ENCODE measurements at places on chromosomes 13 and 19.

DNA sequence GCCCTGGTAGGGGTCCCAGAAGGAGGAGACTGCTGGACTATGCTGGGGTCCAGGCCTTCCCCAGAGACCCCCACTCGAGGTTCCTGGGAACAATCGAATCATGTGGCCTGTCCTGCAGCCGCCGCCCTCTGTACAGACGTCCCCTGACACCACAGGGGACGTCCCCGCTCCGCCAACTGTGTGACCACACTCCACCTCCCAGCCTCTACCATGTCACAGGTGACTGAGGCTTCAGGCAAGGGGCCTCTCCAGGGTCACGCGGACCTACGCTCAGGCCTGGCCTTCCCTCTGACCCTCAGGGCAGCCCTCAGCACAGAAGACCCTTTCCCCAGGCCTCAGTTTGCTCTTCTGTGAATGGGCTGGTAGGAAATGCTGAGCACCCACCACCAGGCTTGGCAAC, 13.1 kb upstream of the TMEM161A start:
- no peak for DNase-seq

GRCh38 chr13:105894697-105895096, 640.8 kb downstream of the EFNB2 start:
- no peak for DNase-seq

DNA sequence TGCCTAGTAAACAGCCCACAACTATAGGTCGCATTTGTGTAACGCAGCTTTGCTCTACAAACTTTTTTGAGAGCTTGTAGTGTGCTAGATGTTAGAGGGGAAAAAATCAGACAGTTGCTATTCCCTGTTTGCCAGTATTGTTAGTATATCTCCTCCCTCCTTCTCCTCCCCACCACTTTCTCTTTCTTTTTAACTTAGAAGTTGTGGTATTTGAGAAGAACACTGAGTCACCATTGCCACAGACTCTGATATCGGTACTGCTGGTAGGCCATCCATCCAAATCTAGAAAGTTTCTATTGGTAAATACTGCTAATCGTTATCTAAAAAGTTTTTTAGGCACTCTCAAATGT, 666 bp downstream of the POMP start:
- no peak for DNase-seq

GRCh38 chr13:79413521-79413920, 7.5 kb upstream of the RBM26 start:
- DNase-seq = no peak

- no peak for DNase-seq
Measured at GRCh38 chr19:1924320-1924961, 16.5 kb upstream of the CSNK1G2 start.

GRCh38 chr13:102707467-102707866, 12.6 kb upstream of the METTL21C start:
- no peak for DNase-seq

GRCh38 chr19:5154129-5154798, 185.4 kb downstream of the KDM4B start:
- no peak for DNase-seq

DNA sequence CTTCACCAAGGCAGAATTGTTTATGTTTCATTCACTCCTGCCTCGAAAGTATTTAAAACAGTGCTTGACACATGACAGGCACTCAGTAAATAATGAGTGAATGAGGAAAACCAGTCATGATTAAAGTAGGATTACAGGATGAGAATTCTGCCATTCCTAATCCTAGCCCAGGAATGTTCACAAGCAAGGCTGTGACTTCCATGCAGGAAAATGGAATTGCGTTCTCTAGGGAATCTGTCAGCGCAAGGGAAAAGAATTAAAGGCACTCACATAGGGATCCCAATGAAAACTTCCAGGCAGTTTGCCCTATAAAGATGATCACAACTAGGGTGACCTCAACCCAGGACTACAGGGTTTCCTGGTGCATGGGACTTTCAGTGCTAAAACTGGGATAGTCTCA, 143.4 kb downstream of the CYSLTR2 start:
- no peak for DNase-seq

DNA sequence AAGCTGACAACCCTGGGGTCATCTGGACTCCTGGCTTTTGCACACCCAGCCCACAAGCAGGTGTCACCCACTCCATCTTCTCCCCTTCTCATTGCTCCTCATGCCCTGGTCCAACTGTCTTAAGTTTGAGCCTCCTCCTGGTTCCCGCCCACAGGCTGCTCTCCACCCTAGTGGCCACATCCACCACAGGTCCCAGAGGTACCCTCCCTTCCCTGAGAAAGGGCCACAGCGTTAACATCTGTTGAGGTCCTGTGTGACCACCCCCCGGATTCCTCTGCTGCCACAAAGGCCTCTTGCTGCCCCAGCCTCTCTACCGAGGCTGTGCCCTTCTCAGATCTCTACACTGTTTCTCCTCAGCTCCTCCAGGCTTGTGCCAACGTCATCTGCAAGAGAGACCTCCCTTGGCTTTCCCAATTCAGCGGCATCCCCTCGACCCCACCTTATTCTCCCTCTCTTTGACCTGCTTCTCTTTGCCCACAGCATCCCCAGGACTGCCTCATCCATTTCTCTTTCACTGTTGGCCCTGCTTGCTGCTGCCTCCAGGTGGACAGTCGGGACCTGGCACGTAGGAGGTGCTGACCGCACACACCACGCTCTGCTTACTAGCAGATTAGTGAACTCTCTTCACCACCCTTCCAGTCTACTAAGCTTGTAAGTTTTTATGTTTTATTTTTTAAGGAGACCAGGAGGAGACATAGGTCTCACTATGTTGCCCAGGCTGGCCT, 33.3 kb downstream of the SUGP2 start:
- no peak for DNase-seq

- DNase-seq = no peak
Measured at GRCh38 chr13:99661791-99662190, 160.5 kb downstream of the TM9SF2 start.

DNA sequence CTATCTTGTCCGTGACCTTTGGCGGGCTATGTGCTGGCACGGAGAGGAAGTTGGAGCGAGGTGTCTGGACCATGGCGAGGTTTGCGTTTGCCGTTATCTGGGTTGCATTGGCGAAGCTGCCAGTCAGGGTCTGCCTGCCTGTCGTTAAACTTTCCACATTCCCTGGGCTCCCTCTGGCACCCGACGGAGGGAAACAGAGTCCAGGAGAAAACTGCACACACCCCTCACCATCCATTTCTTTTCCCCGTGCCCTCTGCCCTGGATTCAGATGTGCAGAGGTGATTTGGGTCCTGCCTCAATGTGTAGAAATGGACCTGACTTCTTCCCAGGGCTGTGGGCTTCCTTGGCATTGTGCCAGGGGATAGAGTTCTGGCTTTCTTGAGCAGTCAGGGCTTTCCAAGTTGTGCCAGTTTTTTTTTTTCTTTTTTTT, 142.4 kb downstream of the URI1 start:
- no peak for DNase-seq

DNA sequence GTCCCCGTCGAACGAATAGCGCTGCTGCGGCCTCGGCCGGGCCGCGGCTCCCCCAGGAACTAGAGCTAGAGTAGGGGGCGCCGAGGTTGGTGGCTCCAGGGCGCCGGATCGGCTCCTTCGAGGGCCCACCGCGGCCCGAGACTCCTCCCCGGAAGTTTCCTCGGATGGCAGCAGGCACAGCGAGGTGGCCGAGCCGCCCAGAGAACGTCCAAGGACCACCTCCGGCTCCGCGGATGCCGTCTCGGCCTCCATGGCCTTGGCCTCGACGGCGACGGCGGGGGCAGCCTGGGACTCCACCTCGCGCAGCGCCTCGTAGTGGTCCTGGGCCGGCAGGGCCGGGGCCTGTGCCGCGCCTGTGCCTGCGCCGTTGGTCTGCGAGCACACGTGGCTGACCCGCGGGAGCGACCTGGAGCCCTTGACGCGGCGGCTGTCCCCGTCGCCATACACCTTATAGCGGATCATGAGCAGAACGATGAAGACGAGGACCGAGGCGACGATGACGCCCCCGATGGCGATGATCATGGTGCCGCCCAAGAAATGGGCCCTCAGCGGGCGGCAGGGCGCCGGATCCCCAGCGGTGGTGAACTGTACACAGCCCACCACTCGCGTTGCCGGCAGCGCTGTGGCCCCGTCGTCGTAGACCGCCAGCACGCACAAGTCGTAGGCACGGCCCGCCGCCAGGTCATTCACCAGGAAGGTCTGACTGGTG, 11.8 kb downstream of the IFNL1 start:
- DNase-seq = no peak

- no peak for DNase-seq
Measured at GRCh38 chr19:29524201-29524911, 1.4 kb upstream of the VSTM2B start.

DNA sequence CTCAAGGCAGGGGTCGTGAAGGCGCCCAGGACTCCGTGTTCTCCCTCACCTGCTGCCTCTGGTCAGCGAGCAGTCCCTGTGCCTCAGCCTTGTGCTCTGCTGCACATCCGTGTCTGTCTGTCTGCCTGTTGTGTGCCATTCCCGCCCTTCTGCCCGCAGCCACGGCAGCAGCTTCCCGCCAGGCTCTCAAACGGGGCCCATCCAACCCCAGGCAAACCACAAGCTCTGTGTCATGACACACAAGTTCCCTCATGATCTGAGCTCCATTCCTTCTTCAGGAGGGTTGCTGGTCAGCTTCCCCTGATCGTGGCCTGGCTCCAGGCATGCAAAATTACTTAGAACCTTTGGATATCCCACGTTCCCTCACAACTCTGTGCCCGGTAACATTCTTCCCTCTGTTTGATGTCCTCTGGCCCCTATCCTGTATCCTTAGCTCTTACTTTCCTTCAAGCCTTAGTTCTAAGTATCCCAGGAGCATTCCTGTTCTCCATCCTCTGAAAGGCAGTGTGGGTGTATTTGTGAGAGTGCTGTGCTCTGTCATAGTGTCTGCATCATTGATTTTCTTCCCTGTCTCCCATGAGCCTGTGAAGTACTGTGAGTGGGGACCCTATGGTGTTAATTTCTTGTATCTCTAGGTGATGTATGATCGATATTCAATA, 3.2 kb downstream of the GPR183 start:
- DNase-seq = no peak

- peak; percentile 90 for DNase-seq
Measured at GRCh38 chr19:58150328-58150921, at the start of gene ZNF329. ZNF329 (minus strand) TSS chr19:58150789; CDS start chr19:58129503, 21,286 bp downstream.

GRCh38 chr13:69391756-69392155, 715.9 kb upstream of the ATXN8OS start:
- peak; percentile 22 for DNase-seq

DNA sequence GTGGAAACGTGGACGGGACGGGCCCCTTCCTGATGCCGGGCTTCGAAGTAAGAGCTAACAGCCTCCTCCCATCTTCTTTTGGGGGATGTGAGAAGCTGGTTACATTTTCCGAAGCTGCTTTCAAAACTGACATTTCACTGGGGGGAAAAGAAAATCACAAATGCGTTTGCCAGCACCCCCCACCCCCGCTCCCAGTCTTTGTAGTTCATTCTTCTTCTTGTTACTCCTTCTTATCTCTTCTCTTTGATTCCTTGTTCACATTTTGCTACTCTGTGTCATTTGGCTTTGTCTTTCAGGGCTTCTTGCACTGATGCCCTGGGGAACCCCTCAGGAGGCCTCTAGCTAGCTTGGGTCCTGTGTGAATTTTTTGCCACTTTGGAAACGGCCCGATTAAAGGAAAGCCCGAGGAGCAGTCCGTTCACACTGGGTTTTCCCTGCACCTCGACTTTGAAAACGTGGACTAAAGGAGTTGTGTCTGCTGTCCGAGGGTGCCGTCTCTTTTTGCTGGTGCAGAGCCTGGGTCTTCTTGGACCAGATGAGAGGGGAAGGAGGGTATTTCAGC, 1.3 kb downstream of the CARM1 start:
- no peak for DNase-seq

- DNase-seq = no peak
Measured at GRCh38 chr19:16349551-16350152, 25.0 kb downstream of the KLF2 start.

- no peak for DNase-seq
Measured at GRCh38 chr19:2816641-2817040, 3.0 kb upstream of the ZNF554 start.

DNA sequence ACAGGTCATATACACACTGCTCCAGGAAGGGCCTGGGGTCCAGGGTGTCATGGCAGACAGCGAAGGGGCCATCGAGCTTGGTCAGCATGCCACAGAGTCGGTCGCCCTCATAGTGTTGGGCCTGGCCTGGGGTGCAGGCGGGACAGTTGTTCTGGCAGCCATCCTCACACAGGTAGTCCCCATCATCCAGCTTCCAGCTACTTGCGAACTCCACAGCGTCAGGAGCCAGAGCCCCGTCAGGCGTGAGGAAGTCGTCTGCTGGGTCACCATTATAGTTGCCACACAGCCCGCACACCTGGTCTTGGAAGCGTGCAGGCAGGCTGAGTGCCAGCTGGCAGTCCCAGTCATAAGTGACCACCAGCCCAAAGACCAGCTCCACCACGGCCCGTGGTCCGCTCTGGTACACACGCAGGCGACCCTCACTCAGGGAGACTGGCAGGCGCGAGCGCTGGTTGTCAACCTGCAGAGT, 16.2 kb downstream of the FCGBP start:
- no peak for DNase-seq

GRCh38 chr13:108681986-108682575, 52.7 kb downstream of the MYO16 start:
- DNase-seq = no peak

DNA sequence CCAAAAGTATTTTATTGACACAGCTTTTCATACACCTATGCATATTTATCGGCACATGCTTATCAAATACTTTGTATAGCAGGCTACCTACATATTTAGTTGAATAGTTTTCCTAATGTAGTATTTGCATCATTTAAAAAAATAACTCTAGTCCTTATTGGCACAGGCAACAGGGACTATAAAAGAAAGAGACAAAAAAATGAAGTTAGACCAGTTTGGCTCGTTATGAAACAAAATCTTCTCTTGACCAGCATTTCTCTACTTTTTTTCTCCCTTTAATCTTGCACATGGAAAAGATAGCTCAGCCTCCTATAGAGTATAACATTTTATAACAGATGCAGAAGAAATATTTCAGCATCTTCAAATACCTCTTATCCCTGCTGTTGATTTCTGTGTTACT, 794.8 kb upstream of the MIR17HG start:
- DNase-seq = no peak

DNA sequence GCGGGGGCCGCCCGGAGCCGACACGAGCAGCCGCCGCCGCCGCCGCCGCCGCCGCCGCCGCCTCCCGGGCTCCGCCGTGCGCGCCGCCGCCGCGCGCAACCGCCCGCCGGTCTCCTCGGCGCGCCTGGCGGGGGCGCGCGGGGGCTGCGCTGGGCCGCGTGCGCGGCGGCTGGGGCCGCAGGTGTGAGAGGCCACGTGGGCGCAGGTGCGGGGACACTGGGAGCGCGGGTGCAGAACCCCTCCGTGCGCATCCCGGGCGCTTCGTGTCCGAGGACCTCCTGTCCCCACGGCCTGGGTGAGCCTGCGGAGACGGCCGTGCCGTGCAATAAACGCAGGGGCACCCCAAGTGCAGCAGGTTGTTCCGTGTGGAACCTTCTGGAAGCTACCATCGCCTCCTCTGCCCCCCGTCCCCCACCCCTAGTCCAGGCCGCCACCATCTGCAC, at the start of gene LINGO3:
Gene LINGO3, minus strand, starts transcription at position 41 of the 443 bp plus-strand sequence. CDS start 16,378 bp downstream, outside the sequence.
- no peak for DNase-seq

All from muscle of back (tissue), 13 donors.